Mucosa of gallbladder (tissue), 1 donor: ENCODE measurements at places on chromosomes 6 and 20.

GRCh38 chr6:167500961-167501360 is 176.1 kb downstream of the TTLL2 start:
- DNase-seq: no peak

DNA sequence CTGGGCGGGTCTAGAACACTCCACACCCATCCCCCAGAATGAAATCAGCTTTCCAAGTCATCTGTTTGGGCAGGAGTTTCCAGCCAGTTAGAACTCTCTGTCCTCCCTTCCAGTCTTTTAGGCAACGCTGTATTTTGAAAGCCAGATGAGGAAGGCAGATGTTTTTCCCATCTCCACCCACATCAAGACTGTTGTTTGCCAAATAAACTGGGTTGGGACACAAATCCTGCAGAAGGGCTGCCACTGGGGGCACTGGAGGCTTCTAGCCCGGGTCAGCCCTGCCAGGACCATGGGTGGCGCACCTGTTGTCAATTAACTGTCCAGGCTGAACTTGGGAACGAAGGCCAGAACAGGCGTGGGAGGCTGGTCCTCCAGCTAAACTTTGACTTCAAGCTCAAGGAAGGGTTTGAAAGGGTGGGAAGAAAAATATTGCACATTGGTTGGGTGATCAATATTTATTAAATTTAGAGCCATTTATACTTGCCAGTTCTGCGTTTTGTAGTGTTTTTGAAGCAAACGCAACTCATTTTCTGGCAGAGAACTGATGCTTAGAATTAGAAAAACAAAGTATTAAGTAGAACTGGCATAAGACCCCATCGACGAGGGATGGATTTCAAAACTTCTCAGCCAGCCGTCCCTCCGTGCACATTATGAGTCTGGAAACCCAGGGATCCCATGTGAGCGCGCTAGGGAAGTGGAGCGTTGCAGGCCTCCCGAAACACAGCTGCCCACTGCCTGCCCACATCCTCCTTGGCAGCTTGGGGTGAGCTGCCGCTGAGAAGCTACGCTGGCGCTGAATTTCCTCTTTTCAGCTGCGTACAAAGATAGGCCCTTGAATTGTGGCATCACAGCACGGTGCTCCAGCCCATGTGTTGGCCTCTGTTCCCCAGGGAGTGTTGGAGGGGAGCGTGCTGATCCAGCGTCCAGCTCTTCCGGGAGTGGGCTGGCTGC is 297.4 kb downstream of the QKI start:
- peak; percentile 45 for DNase-seq

DNA sequence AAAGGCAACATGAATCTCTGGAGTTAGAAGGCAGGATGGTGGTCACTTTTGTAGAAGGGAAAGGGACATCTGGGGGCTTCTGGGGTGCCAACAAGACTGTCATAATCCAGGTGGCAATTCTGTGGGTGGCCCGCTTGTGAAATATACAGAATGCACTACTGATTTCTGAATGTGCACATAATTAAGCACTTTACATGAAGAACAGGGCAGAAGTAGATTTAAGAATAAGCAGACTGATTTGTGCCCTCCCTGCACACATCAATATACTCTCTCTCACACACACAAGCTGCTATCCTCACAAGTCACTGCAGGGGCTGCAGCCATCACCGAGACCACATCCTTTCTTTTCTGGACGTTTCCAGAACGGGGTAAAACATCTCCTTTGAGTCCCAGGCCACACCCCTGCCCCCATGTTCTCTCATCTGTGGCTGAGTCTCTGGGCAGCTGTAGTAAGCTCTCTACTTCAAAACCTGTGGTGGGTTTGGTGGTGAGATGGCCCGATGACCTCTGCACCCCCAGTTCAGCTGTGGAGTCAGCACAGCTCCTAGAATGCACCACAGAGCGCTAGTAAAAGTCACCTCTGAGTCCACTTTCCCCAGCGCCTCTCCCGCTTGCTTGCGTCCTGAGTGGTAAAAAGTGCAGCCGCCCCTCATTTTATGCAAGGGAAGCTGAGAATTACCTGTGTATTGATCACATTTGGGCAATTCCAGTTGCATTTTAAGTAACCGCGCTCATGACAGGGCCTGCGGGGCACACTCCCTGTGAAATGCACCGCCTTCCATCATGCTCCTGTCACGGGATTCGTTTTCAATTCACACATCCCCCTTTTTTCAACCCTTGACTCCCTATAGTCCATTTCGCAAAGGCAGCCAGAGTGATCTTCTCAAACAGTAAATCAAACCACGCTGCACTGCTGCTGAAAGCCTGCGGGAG is 115.5 kb downstream of the NFATC2 start:
- DNase-seq: no peak

- DNase-seq: no peak
Measured at GRCh38 chr6:157909282-157909664, 72.4 kb upstream of the SYNJ2 start.

GRCh38 chr20:6008254-6008653 is 45.6 kb downstream of the LRRN4 start:
- DNase-seq: peak; percentile 34

DNA sequence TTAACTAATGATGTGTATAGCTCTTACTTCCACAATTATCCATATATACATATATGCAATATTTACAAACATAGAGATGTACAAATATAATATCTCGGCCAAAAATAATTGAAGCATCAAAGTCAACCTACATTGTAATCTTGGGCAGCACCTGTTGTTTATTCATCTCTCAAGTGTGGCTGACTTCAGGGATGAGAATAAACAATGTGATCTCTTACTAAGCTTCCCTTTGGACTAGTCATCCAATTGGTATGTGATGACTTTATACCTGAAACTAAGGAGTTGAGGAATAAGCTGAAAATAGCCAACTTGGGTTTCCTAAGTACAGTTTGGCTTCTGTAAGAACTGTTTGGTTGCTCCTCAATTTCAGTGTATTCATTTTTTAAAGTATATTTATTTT is 256.6 kb downstream of the KHDC1L start:
- DNase-seq: no peak

DNA sequence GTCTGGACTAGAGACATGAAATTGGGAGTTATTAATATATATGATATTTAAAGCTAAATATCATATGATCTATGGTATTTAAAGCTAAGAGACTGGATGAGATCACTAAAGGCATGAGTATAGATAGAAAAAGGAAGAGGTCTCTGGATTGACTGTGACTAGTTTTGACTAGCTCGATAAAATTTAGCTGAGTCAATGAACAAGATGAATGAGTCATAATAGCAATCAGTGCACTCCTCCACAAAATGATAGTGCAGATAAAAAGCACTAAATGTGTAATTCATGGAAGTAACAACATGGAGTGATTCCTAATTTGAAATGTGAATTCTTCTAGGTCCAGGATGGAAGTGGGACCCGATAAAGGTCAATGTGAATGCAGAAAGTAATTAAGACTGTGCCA is 127.4 kb downstream of the PFDN4 start:
- no peak for DNase-seq

GRCh38 chr20:8161264-8162071 is 29.4 kb downstream of the PLCB1 start:
- DNase-seq: no peak

DNA sequence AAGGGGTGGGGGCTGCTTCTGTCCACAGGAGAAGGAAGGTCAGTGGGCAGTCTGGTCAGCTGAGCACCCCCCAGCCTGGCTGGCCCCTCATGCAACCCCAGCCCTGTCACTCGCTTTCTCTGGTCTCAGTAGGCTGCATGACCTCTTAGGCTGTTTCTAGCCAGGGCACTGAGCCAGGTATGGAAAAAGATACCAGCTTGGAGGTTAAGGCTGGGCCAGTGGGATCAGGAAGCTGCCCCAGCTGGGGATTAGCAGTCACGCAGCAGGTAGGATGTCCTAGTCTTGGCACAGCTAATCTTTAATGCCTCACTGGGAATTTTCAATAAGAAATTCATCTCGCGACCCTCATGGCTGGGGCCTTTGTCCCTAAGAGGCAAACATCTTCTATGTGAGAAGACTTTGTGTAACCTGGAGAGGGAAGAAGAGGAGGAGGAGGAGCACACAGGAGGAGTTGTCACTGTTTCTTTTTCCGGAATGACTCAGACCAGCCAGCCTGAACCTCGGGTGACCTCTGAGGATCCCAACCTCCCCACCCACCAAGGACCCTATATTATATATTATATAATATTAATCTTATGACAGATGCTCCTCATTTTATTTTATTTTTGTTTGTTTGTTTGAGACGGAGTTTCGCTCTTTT is 2.4 kb upstream of the BPIFA2 start:
- no peak for DNase-seq

DNA sequence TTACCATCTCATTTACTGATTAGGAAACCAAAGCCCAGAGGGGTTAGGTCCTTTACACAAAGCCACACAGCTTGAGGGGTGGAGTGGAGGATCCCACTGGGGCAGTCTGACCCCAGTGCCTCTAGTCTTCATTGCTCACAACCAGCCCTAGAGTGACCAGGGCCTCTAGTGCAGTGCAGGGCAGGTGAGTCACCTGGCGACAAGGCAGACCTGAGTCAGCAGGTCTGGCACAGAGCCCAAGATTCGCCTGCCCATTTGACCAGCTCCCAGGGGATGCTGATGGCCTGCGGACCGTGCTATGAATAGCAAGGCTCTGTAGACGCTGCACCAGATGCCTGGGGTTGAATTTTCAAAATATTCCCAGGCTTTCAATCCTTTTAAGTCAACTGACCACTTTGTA is 29.9 kb downstream of the CDH26 start:
- DNase-seq: peak; percentile 85

DNA sequence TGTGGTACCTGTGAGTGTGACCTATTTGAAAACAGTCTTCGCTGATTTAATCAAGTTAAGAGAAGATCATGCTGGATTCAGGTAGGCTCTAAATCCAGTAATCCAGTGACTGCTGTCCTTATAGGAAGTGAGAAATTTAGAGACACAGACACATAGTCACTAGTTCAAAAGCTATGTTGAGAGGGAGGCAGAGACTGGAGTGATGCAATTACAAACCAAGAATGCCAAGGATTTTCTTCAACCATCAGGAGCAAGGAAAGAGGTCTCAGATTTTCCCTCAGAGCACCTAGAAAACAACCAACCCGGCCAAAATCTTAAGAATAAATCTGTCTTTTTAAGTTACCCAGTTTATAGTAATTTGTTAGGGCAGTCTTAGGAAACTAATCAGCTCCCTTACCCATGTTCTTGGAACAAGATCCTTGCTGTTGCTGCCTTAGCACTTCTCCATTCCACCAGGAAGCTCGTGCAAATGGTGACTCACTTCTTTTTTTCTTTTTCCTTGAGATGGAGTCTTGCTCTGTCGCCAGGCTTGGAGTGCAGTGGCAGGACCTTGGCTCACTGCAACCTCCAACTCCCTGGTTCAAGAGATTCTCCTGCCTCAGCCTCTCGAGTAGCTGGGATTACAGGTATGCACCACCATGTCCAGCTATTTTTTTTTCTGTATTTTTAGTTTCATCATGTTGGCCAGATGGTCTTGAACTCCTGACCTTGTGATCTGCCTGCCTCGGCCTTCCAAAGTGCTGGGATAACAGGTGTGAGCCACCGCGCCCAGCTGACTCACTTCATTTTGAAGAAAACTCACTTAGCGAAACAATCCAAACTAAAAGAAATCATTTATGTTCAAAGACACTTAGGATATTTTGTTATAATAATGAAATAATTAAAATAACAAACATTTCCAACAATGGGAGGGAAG is 34.4 kb upstream of the ZNF184 start:
- DNase-seq: no peak

GRCh38 chr20:49245921-49246740 is 26.9 kb downstream of the DDX27 start:
- no peak for DNase-seq
